Stimulated activated CD4-positive, alpha-beta T cell treated with anti-CD3 and anti-CD28 coated beads, TNF-alpha, amount 100 ng/mL, for 1 hour (primary cell): ENCODE measurements at places on chromosomes 3 and 15.

DNA sequence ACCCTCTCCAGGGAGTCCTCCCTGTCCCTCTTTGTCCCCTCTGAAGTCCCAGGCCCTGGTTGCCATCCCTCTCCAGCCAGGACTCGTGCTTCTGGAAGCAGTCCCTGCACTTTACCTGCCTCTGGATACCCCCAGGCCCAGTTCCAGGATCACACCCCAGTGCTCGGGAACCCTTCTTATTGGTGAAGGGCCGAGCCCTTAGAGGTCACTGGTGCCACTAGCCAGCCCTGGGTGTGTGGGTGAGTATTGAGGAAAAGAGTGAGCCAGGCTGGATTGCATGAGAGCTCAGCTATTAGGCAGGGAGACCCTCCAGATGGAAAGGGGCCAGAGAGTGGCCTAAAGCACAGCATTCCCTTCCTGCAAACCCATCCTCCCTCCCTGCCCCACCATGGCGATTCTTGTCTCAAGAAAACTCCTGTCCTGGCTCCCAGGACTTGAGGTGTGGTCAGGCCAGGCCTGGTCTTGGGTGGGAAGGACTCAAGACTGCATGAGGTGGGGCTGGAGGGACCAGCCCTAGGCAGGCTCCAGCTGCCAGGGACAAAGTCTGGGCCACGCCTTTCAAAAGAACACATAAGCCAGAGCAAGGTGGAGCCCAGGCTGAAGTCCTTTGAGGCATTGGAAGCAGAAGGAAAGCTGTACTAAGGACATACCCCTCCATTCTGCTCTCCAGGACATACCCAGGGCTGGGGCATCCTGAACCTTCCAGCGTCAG lies 4.8 kb upstream of the PHGR1 start:
- DNase-seq = no peak

GRCh38 chr15:48318131-48318530 lies 13.1 kb upstream of the DUT start:
- DNase-seq = no peak

DNA sequence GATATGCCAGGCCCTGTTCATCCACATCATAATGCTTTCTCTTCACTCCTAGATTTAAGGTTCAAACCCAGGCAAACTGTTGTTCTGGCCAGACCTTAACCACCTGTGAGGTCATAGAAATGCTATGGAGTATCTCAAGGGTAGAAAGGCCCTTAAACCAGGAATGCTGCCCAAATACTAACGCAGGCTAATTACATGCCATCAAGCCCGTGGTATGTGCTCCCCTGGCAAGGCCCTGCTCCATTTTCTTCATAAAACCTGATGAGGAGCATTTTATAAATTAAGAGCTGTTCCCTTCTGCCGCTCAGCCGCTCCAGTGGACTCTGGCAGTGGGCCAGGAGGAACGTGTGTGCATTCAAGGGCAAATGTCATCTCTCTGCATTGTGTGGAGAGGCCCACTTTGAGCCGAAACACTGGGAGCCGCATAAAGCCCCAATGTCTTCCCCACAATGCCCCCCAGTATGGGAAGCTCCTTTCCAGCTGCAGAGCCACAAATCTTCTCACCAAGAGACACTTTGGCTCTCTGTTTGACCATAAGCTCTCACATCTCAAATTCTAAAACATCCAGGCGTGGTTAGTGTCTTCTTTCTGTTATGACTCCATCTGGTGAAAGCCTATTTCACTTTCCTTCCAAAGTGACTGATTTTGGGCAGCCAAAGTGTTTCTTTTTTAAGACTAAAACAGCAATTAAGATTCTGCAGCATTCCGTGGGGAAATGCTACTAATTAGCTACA lies 210.8 kb upstream of the NR2E3 start:
- no peak for DNase-seq

DNA sequence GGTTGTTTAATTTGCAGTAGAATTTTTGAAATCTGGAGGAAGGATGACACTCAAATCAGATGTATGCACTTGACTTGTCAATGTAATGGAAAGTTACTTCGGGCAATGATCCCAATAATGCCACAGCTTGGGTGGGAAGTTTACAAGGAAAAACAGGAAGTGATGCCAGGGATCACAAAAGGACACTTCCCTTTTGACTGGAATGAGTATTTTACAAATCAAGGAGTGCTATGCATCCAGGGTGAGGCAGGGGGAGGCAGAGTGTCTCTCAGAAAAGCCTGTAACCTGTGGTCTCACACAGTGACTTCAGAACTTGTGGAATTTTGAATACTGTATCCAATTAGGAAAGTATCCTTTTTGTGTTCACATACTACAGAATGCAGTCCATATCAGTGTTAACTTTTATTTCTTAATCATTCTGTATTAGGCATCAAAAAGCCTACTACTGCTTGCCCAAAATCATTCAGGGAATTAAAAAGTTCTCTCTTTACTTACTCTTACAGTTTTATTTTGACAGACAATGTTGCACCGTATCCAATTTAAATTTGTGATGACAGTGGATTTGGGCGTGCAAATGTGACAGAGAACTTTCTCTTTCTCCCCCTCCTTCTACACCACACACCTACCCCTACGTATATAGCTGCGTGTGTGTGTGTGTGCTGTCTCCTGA lies 445.1 kb downstream of the MECOM start:
- no peak for DNase-seq

GRCh38 chr3:34203386-34203785 lies 405.0 kb downstream of the PDCD6IP start:
- DNase-seq = no peak

DNA sequence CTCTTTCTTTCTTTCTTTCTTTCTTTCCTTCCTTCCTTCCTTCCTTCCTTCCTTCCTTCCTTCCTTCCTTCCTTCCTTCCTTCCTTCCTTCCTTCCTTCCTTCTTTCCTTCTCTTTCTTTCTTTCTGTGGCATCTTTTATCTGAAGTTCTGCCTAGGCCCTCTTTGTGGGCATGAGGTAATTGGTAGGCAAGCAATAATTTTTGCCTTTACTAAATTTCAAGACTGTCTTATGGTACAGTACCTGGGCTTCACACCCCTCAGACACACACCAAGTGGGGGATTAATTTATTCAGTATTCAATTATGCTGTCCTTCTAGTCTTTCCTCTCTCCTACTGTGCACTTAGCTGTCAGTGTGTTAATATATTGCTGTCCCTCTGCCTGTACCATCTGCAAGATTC lies 155.5 kb downstream of the OXSM start:
- DNase-seq = no peak
